Stimulated activated CD8-positive, alpha-beta memory T cell treated with anti-CD3 and anti-CD28 coated beads, Interleukin-4, amount 100 ng/mL, for 4 hours (primary cell): ENCODE measurements at places on chromosomes 3 and 15.

DNA sequence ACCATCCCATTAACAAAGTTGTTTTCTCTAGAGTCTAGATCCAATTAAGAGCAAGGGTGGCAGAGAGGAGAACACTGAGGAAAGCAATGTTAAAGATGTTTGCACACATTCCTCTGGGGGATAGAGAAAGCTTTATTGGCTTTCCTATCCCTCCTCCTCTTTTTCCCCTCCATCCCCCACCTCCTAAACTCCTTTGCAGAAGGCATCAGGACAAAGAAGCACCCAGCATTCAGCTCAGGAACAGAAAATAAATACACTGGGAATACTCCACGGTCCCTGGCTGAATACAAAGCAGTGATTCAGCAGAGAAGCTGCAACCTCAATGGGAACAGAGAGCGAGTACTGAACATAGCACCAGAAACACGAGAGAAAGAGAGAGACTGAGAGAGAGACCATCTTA, 21.9 kb downstream of the LSAMP start:
- no peak for DNase-seq

DNA sequence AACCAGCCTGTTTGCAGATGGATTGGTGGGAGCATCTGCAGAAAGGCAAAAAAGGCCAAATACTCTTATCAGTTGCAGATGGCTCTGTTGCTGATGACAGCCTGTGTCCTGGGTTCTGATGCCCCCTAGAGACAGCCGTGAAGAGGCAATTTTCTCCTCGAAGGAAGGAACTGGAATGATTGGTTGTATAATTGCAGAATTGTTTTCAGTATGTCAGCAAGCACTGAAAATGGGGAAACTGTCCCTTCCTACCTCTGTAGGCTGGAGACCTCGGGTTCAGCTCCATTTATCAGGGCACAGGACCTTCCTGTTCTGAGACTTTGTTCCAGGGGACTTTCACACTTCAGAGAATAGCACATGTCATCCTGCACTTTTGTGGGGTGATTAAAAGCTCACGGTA, 103.0 kb downstream of the PGPEP1L start:
- no peak for DNase-seq

- no peak for DNase-seq
Observed at GRCh38 chr3:8387571-8387970, 114.1 kb upstream of the LMCD1 start.

DNA sequence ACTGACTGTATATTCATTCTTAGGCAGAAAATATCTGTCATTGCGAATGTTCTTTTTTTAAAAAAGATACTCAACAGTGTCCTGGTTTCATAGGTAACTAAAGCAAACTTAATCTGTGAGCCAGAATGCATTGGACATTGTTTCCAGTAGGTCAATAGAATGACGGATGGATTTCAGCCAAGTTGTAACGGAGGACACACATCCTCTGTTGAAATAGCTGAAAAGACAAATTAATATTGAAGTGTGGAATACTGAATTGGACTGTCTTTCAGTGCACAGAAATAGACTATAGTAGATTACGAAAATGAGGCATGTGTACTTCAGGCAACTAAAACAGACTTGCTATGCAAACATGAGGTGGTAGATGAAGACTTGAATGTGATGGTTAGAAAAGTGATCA, 461.6 kb downstream of the WDR72 start:
- no peak for DNase-seq

- DNase-seq: no peak
Observed at GRCh38 chr15:67175643-67176071, 78.8 kb downstream of the AAGAB start.
